ENCODE measurements at places on chromosomes 2 and 18.

DNA sequence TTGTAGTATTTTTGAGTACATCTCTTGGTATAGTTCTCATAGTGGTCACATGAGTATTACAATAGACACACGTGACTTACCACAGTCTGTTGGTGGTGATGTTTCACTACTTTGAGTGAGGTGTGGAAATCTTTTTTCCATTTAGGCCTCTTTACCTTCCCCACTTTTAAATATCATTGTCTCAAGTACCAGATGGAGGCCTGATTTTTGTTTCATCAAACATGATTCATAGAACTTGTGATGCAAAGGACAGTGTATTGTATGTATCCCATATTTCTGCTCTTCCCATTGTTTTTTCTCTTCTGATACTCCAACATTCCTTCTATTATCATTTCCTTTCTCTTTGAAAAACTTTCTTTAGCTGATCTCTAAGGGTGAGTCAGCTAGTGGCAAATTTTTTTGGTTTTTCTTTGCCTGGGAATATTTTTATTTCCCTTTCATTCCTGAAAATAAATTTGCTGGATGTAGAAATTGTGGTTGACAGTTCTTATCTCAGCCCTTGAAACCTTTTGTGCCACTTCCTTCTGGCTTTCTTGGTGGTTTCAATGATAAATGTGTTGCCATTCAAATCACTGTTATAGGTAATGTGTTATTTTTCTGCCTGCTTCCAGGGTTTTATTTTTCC is 32.8 kb downstream of the RFX8 start:
- DNase-seq, result no peak

DNA sequence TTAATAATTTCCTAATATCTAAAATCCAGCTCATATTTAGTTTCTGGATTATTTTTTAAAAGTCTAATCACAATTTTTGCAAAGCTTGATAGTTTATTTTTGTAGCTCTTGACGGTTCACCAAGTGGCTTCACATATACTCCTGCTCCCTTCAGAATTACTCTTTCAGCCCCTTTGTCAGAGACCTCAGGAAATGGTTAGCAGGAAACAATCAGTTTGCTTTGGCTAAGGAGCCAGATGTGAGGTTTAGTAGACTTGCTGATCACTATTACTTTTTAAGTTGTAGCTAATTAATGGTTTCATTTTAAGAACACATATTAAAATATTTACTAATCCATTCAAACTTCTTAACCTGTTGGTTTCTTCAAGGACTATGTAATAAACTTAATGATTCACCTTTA is 2.3 kb downstream of the RBBP8 start:
- DNase-seq, result no peak

GRCh38 chr2:143697744-143698143 is 568.5 kb downstream of the ARHGAP15 start:
- no peak for DNase-seq

DNA sequence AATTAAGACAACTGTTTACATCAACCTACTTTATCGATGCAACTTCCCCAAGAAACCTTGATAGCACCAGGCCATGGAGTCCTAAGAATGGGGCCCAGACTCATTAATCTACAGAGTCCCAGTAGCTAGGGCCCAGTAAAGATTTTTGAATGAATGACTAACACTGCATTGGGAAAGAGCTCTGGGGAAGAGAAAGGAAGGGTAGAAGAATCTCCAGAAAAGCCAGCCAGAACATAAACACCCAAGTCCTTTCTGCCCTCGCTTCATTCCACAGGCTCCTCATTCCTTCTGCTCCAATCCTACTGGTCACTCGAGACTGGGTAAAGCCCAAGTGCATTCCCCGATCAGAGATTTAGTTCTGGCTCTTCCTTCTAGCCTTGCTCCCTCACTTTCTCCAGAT is 44.3 kb downstream of the CYRIA start:
- no peak for DNase-seq

DNA sequence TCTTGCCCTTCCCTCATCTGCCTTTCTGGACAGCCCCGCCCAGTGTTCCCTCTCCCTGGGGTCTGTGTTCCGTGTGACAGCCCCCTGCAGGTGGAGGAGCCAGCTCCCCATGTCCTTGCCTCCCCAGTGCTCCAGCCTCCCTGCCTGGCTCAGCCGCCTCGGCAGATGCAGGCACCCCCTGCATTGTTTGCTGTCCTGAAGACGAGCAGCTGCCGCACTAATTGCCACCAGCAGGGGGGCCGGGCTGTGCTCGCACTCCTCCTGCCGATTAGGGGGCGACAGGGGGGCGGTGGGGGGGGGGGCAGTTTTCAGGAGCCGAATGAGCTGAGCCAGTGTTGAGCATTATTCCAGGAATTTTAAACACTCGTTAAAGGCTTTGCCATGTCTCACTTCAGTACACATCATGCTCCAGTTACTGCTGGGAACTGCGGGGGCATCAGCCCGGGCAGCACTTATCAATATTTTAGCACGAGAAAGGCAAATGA is 23.3 kb downstream of the SIX3 start:
- no peak for DNase-seq

DNA sequence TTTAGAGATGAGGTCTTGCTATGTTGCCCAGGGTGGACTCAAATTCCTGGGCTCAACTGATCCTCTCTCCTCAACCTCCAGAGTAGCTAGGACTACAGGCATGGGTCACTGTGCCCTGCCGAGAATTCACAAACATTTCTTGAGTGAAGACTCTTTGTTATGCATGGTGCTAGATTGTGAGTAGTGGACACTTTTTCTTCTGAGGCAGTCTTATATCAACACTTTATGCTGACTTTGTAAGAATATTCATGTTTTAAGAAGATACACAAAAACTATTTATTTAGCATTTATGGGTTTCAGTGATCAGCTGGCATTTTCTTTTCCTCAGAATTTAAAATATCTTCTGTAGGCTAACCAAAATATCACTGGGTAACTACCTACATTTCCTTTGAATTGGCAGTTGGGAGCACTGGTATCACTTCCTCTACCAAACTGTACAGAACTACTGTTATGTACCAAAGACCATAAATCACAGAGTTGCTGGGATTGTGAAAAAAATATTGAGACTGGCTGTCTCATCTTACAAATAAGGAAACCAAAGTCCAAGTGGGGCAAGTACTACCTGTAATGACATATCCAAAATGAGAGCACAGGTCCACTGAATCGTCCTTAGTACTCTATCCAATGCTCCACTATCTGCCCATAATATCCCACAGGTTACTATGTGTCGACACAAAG is 34.0 kb downstream of the DOCK10 start:
- no peak for DNase-seq

GRCh38 chr2:20444993-20445910 is 1.6 kb upstream of the RHOB start:
- DNase-seq, result no peak

- DNase-seq, result no peak
These were observed 17.0 kb downstream of the KCNK3 start for GRCh38 chr2:26709323-26710110.

DNA sequence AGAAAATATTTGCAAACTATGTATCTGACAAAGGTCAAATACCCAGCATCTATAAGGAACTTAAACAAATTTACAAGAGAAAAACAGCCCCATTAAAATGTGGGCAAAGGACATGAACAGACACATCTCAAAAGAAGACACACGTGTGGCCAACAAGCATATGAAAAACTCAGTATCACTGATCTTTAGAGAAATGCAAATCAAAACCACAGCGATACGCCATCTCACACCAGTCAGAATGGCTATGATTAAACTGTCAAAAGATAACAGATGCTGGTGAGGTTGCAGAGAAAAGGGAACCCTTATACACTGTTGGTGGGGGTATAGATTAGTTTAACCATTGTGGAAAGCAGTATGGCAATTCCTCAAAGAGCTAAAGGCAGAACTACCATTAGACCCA is 64.3 kb upstream of the RBMS1 start:
- DNase-seq, result no peak

- no peak for DNase-seq
These were observed 27.6 kb upstream of the TMBIM1 start for GRCh38 chr2:218319813-218320365.

GRCh38 chr2:119126650-119127049 is 31.9 kb downstream of the C1QL2 start:
- DNase-seq, result no peak

DNA sequence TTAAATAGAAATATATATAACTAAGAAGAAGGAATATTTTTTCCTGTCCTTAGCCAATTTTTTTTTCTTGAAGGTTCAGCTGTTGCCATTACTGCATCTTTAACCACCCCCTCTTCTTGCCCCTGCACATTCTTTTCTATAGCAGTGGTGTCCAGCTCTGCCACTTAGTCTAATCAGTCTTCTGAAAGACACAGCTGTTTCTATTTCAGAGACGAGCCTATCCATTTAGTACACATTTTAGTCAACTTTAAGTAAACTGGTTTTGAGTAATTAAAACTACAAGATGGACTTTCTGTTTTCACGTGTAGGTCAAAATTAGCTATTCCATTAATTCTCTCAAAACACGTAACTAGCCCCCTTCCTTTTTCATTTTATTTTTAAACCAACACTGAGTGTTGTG is 21.0 kb downstream of the SPOPL start:
- DNase-seq, result no peak

- no peak for DNase-seq
These were observed 38.4 kb downstream of the TBC1D8 start for GRCh38 chr2:101112772-101113157.

DNA sequence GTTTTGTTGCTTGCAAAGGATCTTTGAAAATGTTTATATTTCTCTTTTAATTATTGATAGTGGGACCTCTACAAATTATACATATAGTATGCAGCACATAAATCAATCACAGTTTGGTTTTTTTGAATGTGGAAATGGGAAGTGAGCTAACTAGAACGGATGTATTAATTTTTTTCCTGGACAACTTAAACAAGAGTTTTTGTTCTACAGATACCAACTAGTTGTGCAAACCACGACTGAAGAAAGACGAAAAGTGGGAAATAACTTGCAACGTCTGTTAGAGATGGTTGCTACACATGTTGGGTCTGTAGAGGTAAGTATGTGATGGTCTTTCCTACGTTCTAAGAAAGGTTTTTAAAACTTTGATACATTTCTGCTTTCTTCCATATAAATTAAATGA is 39.2 kb downstream of the NDC80 start:
- DNase-seq, result no peak

- no peak for DNase-seq
These were observed 336.5 kb upstream of the TFPI start for GRCh38 chr2:187890690-187891089.

- no peak for DNase-seq
These were observed 757.1 kb upstream of the PIK3C3 start for GRCh38 chr18:41197967-41198366.

DNA sequence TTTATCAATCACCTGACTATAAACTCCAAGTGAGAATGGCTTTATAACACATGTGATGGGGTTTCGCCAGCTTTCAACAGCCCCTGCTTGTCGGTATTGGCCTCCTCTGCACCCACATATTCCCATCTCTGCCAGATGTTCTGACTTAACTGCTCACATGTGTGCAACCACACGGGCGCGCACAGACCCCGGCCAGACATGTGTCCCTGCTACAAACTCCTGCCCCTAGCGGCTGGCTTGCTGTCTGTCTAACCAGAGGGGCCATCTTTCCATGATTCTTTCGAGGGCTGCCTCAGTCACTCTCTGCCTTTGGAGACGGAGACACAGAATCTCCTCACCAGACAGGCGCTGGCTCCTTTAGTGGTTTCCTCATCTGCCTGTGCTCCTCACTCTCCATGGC is 15.3 kb downstream of the STON1 start:
- DNase-seq, result no peak

DNA sequence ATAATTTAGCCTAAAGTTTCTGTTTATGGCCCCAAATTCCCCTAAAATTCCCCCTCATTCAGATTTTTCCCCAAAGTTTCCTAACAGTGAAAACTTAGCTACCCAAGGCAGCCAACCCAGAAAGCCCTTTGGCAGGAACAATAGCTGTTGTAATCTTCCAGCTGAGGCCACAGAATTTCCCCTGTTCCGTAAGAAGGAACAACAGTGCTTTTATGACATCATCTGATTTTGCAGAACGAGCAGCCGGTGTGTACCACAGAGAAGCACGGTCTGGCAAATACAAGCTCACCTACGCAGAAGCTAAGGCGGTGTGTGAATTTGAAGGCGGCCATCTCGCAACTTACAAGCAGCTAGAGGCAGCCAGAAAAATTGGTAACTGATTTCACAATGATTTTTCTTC is 6.3 kb downstream of the TNFAIP6 start:
- DNase-seq, result no peak

DNA sequence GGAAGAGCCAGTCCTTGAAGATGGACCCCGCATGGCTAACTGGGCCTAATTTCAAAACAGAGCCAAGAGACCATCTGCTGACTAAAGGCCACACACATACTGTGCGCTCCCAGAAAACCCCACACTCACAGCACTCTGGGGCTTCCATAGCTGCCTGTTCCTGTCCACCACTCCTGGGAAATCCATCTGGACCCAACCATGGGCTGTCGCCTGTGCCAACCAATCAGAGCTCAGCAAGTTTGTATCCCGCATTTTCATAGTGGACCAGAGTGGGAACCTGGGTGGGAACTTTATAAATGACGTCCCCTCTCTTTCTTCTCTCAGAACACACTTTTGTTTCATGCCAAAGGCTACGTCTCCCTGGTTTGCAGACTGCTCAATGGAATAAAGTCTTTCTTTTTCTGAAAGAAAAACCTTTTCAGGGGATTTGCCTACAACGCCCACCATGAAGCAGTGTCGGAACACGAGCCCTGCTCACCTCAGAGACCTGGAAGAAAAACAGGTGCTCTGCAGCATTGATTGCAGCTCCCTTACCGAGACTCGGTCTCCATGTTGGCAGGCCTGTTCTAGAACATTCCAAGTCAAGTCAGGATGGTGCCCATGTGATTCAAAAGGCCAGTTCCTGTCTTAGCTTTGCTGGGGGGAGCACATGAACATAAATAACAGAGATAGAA is 137.2 kb upstream of the GPC1 start:
- no peak for DNase-seq

DNA sequence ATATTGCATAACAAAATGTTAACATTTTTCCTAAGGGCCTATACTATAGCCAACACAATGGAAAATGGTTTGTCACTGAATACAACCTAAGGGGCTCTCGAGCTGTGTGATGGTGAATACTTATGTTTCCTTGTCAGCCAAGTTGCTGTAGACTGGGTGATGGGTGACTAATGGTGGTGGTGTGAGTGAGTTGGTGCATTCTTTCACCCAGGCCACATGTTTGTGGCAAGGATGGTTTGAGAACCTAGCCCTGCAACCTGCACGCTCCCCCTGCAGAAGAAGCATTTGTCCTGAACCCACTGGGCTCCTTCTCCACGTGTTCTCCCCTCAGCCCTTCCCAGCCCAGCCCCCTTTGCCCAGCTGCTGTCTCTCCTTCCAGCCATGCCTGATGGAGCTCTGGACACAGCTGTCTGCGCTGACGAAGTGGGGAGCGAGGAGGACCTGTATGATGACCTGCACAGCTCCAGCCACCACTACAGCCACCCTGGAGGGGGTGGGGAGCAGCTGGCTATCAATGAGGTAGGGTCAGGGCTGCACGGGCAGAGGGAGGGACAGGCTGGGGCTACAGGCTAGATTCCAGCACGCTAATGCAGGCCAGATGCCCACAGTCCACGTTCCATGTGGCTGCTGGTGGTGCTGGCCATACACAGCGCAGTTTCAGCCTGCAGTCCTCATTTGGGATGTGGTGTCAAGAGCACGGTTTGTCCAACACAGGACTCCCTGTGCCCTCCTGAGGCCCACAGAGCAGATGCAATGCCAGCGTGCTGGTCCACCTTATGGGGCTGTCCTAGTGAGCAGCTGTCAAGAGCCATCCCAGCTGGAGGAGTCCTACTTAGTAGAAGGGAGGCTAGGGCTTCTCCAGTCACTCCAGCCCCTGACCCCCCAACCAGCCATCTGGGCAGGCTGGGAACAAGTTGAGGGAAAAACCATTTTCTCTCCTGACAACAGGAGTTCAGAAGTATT is 65.4 kb downstream of the FAM168B start:
- no peak for DNase-seq

- no peak for DNase-seq
These were observed 204.8 kb downstream of the LDLRAD4 start for GRCh38 chr18:13423352-13423751.

All from left kidney (tissue), 8 donors.